ENCODE measurements at places on chromosomes 2 and 18. TPM values are rescaled to one million over a fixed set of nuclear protein-coding genes. Genes with fewer than 3 reads are reported as not detected.
A peak's percentile ranks its signal among the peaks of the same experiment; 100 is the strongest.

Gene LRATD1
- total RNA-seq: 9.1 TPM

Gene NOP58
- 70.7 TPM for total RNA-seq

Gene PLCD4
- total RNA-seq: 1.5 TPM

Gene ASTL
- 1.7 TPM for total RNA-seq

Gene CSRNP3
- 12.0 TPM for total RNA-seq

Gene ZNF638
- total RNA-seq: 160 TPM

Gene ALPI
- total RNA-seq: not detected

Gene PLCL1
- total RNA-seq: 17.9 TPM

Gene CYP27A1
- total RNA-seq: 35.0 TPM

Gene ACMSD
- not detected for total RNA-seq

Gene TEKT4
- not detected for total RNA-seq

Gene MRO
- total RNA-seq: 10.6 TPM

DNA sequence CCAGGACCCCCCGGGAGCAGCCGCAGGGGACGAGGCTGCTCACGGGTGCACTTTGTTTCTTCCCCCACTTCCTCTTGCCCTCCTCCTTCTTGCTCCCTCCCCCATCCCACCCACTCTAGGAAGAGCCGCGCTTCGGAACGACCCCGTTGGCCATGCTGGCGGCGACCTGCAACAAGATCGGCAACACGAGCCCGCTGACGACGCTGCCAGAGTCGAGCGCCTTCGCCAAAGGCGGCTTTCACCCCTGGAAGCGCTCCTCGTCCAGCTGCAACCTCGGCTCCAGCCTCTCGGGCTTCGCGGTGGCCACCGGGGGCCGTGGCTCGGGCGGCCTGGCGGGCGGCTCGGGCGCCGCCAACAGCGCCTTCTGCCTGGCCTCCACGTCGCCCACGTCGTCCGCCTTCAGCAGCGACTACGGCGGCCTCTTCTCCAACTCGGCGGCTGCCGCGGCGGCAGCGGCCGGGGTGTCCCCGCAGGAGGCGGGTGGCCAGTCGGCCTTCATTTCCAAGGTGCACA lies 1.3 kb downstream of the SP9 start:
- no peak overlapping the region for H3K4me3 ChIP-seq
- H3K4me1 ChIP-seq: peaks cover 11% of the 10 kb centered on the region
- H3K27ac ChIP-seq: no peak overlapping the region
- H3K36me3 ChIP-seq: no peaks in the 10 kb centered on the region
- H3K27me3 ChIP-seq: peaks cover 11% of the 10 kb centered on the region

GRCh38 chr18:52636536-52636935 lies 296.5 kb downstream of the DCC start:
- no peak overlapping the region for H3K27ac ChIP-seq
- H3K4me3 ChIP-seq: no peak overlapping the region
- H3K36me3 ChIP-seq: no peaks in the 10 kb centered on the region
- H3K27me3 ChIP-seq: no peaks in the 10 kb centered on the region
- H3K4me1 ChIP-seq: no peaks in the 10 kb centered on the region

GRCh38 chr18:59736061-59736460 lies 38.8 kb upstream of the CCBE1 start:
- no peak for DNase-seq
- no peak overlapping the region for H3K27ac ChIP-seq
- H3K4me3 ChIP-seq: no peak overlapping the region
- no peaks in the 10 kb centered on the region for H3K27me3 ChIP-seq
- H3K4me1 ChIP-seq: no peaks in the 10 kb centered on the region
- no peaks in the 10 kb centered on the region for H3K36me3 ChIP-seq

- no peaks in the 10 kb centered on the region for H3K27me3 ChIP-seq
- no peaks in the 10 kb centered on the region for H3K36me3 ChIP-seq
- no peak overlapping the region for H3K27ac ChIP-seq
- DNase-seq: no peak
- no peaks in the 10 kb centered on the region for H3K4me1 ChIP-seq
- H3K4me3 ChIP-seq: no peak overlapping the region
These were observed 5.9 kb upstream of the ZAP70 start for GRCh38 chr2:97707362-97708047.

DNA sequence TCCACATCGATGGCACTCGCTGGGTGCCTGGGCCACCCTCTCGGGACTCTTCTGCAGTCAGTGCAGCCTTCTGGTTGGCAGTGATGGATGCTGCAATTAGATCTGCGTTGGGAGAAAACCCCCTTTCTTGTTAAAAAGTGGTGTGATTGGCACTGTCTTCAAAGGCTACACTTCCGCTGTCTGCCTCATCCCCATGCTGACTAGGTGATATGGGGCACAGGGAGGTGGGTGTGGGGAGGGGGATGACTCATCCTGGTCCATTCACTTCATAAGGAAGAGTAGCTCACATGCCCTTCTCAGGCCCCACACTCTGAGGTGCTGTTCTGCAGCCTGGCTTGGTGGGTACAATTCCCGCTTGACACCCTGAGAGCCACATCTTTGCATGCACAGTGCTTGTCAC lies 77.4 kb downstream of the THNSL2 start:
- DNase-seq: no peak
- H3K4me3 ChIP-seq: no peak overlapping the region
- H3K36me3 ChIP-seq: no peaks in the 10 kb centered on the region
- no peak overlapping the region for H3K27ac ChIP-seq

DNA sequence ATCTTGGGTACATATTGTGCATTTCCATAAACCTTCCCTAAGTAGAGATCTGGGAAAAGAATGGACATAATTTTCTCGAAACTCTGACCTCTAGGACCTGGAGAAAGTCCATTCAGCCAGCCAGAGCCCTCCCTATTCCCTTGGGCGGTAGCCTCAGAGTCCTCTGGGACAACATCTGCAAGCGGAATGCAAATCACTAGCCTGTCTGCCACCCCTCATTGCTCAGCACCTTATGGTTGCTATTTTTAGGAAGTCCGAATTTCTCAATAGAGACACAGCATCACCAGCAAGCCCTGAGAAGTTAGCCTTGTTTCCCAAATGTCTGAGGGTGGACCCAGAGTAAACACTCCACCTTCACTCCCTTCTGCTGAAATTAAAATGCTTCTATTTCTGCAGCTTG lies 17.6 kb upstream of the CD28 start:
- no peak overlapping the region for H3K27ac ChIP-seq
- no peaks in the 10 kb centered on the region for H3K36me3 ChIP-seq
- no peak overlapping the region for H3K4me3 ChIP-seq
- DNase-seq: no peak
- H3K4me1 ChIP-seq: no peaks in the 10 kb centered on the region

DNA sequence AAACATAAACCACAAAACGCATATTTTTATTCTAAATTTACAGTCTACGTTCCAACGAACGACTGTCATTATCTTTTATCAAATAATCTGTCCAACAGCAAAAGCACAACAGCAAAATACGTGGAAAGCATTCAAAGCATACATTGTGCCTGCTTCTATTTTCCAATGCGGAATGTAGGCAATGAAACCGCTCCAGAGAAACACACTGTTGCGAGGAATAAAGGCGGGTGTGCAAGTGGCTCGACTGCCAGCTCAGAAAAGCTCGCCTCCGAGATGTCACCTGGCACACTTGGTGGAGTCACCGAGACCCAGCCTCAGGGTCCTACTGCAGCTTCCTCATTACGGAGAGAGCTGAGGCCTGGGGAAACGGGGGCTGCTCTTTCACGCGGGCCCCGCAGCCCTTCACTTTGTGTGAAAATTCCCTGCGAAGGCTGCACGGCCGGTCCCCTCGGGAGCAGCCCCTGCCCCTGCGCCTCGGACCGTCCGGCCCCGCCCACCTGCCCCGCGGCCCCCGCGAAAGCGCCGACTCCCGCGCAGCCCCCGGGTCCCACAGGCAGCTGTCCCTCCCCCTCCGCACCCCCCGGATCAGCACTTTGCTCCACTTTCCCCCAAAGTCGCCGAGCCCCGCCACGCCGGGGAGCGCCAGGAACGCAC lies 752 bp downstream of the MGAT4A start:
- H3K27me3 ChIP-seq: no peaks in the 10 kb centered on the region
- H3K4me1 ChIP-seq: no peaks in the 10 kb centered on the region
- H3K36me3 ChIP-seq: no peaks in the 10 kb centered on the region
- H3K4me3 ChIP-seq: peak overlapping the region; percentile 88

DNA sequence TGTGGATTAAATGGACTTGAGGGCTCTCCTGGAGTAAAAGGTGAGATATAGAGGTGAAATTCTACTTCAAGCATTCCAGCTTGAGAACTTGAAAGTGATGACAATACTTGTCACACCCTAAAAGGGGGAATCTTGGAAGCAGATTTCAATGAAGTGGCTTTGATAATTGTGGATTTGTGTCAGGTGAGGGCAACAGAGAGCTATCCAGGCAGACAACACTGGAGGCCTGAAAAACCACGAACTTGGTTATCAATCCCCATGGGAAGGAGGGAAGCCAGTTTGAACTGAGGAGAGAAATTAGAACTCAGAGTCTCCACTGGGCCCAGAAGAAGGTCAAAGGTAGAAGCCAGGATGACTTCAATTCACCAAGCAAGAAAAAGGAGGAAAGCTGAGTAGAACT lies 263.9 kb downstream of the FIGN start:
- H3K36me3 ChIP-seq: no peaks in the 10 kb centered on the region
- no peak overlapping the region for H3K4me3 ChIP-seq
- no peak overlapping the region for H3K27ac ChIP-seq
- H3K4me1 ChIP-seq: no peaks in the 10 kb centered on the region
- no peak for DNase-seq

GRCh38 chr18:41783065-41783818 lies 171.8 kb upstream of the PIK3C3 start:
- DNase-seq: no peak
- no peak overlapping the region for H3K27ac ChIP-seq
- H3K4me1 ChIP-seq: no peaks in the 10 kb centered on the region
- no peak overlapping the region for H3K4me3 ChIP-seq
- H3K27me3 ChIP-seq: no peaks in the 10 kb centered on the region
- no peaks in the 10 kb centered on the region for H3K36me3 ChIP-seq

DNA sequence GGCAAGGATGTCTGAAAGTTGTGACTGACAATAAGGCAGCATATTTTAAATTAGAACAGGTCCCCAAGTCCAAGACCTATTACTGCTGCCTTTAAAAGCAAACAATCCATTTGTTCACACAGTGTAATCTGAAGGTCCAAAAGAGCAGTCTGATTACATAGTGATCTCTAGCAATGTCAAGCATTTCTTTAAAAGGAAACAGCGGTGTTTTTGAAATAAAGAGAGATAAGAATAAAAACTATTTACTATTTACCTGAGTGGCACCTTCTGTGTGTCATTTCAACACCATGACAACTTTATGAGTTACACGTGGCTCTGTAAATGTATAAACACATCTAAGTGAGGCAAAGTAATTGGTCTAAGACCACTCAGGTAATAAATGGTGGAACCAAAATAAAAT lies 1009.9 kb upstream of the CNTNAP5 start:
- DNase-seq: no peak
- no peaks in the 10 kb centered on the region for H3K4me1 ChIP-seq
- H3K36me3 ChIP-seq: no peaks in the 10 kb centered on the region
- H3K27me3 ChIP-seq: no peaks in the 10 kb centered on the region
- no peak overlapping the region for H3K4me3 ChIP-seq

GRCh38 chr2:230775737-230776136 lies 63.1 kb downstream of the CAB39 start:
- no peak overlapping the region for H3K27ac ChIP-seq
- H3K36me3 ChIP-seq: no peaks in the 10 kb centered on the region
- no peak for DNase-seq
- H3K27me3 ChIP-seq: no peaks in the 10 kb centered on the region

DNA sequence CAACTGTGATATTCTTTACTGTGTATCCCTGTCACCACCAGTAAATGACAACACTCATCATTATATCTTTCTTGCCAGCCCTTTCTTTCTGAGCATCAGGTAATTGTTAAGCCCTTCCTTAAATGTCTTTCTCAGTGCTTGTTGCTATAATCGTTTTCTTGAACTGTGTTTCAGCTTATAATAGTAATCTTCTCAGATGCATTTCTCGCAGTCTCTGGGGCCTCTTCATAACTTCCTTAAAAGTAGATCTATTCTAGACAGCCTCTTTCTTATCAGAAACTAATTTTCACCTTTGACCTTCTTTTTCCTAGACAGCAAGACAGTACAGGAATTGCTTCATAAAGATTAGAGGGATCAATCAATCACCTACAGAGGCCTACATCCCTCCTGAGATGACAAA lies 648.1 kb downstream of the CPS1 start:
- H3K36me3 ChIP-seq: no peaks in the 10 kb centered on the region
- no peak for DNase-seq
- no peak overlapping the region for H3K27ac ChIP-seq
- no peaks in the 10 kb centered on the region for H3K4me1 ChIP-seq
- no peaks in the 10 kb centered on the region for H3K27me3 ChIP-seq

GRCh38 chr2:72278046-72278445 lies 130.4 kb upstream of the CYP26B1 start:
- no peaks in the 10 kb centered on the region for H3K4me1 ChIP-seq
- no peak for DNase-seq
- H3K27me3 ChIP-seq: no peaks in the 10 kb centered on the region
- H3K27ac ChIP-seq: no peak overlapping the region
- H3K4me3 ChIP-seq: no peak overlapping the region

- no peak for DNase-seq
- no peak overlapping the region for H3K27ac ChIP-seq
- H3K4me3 ChIP-seq: no peak overlapping the region
- no peaks in the 10 kb centered on the region for H3K36me3 ChIP-seq
- no peaks in the 10 kb centered on the region for H3K27me3 ChIP-seq
- no peaks in the 10 kb centered on the region for H3K4me1 ChIP-seq
These were observed 13.9 kb upstream of the ARHGAP25 start for GRCh38 chr2:68720665-68721064.

DNA sequence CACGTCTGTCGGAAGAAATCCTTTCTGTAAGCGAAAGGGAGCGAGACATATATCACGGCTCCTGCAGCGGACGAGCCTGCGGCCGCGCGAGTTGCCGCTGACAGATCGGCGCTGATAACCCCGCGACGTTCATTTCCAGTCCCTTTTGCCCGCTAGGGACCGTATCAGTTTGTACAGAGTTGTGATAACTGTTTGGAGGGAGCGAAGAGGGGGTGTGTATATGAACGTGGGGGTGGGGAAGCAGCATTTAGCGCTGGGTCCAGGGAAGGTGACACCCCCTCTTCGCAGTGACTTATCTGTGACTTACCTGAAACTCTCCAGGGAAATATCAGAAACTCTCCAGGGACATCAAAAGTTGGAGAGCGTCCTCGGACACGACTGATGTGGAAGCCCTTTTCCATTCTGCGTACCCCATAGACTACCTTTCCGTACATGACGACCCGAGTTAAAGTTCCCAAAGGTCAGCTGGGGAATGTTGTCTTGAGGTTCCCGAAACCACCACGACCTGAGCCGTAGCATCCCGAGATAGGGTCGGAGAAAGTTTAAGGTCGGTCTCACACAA lies 948 bp upstream of the GATA6 start:
- no peaks in the 10 kb centered on the region for H3K27me3 ChIP-seq
- H3K27ac ChIP-seq: peak overlapping the region; percentile 96
- H3K4me1 ChIP-seq: peaks cover 1% of the 10 kb centered on the region
- H3K4me3 ChIP-seq: peak overlapping the region; percentile 98
- no peaks in the 10 kb centered on the region for H3K36me3 ChIP-seq

GRCh38 chr18:24470022-24470618 lies 9.7 kb downstream of the HRH4 start:
- H3K27ac ChIP-seq: no peak overlapping the region
- DNase-seq: no peak
- no peaks in the 10 kb centered on the region for H3K4me1 ChIP-seq
- no peaks in the 10 kb centered on the region for H3K27me3 ChIP-seq
- H3K4me3 ChIP-seq: no peak overlapping the region

- H3K4me1 ChIP-seq: peaks cover 12% of the 10 kb centered on the region
- H3K36me3 ChIP-seq: no peaks in the 10 kb centered on the region
These were observed 119.8 kb downstream of the BCL2 start for GRCh38 chr18:63199743-63200241.

GRCh38 chr2:160868891-160869290 lies 291.3 kb upstream of the TANK start:
- no peaks in the 10 kb centered on the region for H3K4me1 ChIP-seq
- no peak overlapping the region for H3K27ac ChIP-seq
- H3K27me3 ChIP-seq: no peaks in the 10 kb centered on the region
- no peak overlapping the region for H3K4me3 ChIP-seq
- DNase-seq: no peak

All from ovary (tissue), 10 donors.